ENCODE measurements at places on chromosomes 5 and 9. TPM values are rescaled to one million over a fixed set of nuclear protein-coding genes. Genes with fewer than 3 reads are reported as not detected.

Gene SLCO6A1
- total RNA-seq, result not detected

Gene NR6A1
- total RNA-seq, result 25.4 TPM

Gene TLX3
- total RNA-seq, result not detected

Gene TCF7
- total RNA-seq, result 11.1 TPM

Gene SLC24A2
- not detected for total RNA-seq

Gene SPINK13
- total RNA-seq, result not detected

Gene PCDH12
- not detected for total RNA-seq

Gene CCDC180
- 2.4 TPM for total RNA-seq

Gene CNTFR
- total RNA-seq, result 0.78 TPM

All from G401 (cell line).